Stimulated activated CD4-positive, alpha-beta T cell treated with anti-CD3 and anti-CD28 coated beads, TNF-alpha, amount 100 ng/mL, for 1 hour (primary cell): ENCODE measurements at places on chromosomes 7 and 10.

- DNase-seq, result no peak
These were observed 173.5 kb upstream of the LYZL2 start for GRCh38 chr10:30803058-30803457.

- no peak for DNase-seq
These were observed 52.1 kb upstream of the JCAD start for GRCh38 chr10:30111340-30112022.

DNA sequence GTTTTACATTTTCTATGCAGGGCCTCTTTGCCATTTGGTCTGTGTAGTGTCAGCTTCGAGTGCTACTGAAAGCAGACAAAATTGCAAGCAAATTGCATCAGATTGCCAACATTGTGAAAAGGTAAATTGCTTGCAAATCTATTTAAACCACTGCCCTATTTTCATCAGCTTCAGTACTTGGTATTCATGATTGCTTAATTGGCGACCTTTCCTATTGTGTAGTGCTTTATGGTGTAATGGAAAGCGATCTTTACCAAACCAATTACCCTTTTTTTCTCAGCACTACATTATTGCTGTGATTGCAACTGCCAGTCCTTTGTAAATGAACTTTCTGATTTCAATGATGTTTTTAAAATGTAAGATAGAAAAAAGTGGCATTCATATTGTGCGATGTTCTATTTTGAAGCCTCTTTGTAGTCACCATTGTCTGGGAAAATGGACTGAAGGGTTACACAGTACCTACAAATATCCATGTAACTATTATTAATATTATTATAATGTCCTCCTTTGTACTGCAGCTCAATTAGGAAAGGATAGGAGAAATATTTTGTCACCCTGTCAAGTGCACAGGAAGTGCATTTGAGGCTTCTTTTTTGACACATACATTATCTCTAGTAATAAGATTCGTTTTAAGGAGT is 177.7 kb upstream of the SP8 start:
- no peak for DNase-seq

DNA sequence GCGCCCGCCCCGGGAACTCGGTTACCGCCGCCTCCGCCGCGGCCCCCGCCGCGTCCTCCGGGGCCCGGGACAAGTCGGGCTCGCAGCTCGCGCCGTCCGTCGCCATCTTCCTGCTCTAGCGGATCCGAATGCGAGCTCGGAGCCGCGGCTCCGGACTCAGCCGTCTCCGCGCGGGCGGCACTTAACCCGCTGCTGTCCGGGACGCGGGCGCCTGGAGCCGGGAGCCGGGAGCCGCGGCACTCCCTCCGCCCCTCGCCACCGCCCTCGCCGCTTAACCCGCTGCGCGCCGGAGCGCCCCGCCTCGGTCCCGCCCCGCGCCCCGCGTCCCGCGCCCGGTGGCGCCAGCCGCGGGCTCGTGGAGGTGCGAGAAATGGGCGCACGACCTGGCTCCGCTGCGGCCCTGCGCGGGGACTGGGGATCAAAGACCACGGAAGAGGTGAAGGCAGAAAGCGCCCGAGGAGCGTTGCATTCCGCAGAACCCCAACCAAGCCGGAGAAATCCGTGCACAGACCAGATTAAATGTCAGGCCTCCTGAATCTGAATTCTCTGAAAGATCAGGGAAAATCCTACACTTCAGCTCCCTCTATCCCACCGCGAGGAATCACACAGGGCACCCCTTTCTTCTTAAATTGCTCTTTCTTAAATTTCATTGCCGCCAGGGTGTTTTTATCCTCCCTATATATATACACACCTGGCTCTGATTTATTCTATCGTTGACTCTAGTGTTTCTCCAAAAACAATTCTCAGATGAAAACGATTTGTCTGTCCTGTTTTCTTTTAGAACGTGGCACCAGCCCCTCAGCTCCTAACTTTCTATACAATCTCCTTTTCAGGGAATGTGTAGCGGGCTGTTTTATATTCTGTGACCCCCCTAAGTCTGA is at the start of gene CTTNBP2:
Gene CTTNBP2, minus strand, starts transcription at position 132 of the 881 bp plus-strand sequence. Its CDS starts 26 bp downstream, at position 106.
- DNase-seq, result no peak

DNA sequence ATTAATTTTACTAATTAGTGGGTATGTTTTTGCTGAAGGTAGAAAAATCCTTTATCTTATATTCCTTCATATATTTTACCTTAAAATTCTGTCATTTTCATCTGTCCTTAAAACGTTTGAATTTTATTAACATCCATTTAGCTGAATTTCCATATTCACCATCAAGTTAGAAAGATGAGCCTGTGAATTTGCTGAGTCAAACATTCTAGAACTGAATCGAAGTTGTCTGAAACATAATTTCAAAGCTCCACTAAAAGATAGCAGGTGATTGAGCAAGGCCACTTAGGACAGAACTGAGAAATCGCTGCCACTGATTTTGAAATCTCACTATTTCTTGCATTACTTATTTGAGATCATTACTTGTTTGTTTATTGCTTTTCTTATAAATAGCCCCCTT is 17.5 kb downstream of the HGF start:
- no peak for DNase-seq

GRCh38 chr7:53358269-53358668 is 322.8 kb downstream of the POM121L12 start:
- no peak for DNase-seq

GRCh38 chr10:43945094-43945730 is 296.5 kb upstream of the ZNF32 start:
- DNase-seq, result no peak

DNA sequence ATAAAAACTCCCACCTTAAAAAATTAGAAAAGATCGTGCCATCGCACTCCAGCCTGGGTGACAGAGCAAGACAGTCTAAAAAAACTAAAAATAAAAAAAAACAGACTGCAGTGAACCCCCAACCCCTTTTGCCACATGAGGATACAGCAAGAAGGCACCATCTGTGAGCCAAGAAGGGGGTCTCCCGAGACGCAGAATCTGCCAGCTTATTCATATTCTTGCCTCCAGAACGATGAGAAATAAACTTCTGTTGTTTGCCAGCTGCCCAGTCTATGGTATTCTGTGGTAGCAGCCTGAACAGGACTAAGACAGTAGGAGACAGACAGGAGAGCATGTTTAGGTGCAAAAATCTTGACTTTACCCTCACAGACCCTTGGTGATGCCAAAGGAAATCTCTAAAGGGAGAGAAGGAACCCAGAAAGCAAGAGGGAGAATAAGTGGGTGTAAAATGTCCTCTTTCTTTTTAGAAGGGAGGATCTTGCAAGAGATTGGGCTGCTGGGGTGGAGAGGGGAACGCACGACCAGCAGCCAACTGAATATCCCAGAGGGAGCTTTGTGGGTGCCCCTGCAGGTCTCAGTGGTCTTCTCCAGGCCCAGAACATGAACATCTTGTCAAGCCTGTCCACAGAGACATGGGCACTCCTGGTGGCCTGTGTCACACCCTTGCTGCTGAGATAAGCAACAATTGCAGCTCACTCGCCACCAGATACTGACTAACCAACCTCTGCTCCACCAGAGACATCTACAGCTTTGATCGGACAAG is 400.7 kb upstream of the FOXK1 start:
- no peak for DNase-seq

GRCh38 chr7:16590424-16590823 is 55.1 kb downstream of the ANKMY2 start:
- DNase-seq, result no peak

DNA sequence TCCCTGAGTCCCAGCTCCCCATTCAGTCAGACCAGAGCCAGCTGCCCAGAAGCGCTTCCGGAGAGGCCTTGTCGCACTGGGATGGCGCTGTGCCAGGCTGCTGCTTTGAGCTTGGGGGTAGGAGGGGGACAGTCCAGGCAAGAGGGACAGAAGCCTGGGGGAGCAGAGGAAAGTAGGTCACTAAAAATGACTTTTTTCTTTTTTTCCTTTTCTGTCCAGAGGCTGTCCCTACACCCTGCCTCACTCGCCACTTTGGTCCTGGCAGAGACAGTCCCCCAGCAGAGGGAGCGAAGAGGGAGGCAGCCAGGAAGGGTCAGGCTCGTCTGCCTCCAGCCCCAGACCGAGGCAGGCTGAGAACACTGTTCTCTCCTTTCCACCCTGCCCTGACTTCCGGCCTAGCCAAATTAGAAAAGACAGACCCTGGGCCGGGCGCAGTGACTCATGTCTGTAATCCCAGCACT is 15.8 kb upstream of the TRIM8 start:
- no peak for DNase-seq

- DNase-seq, result no peak
These were observed 42.3 kb downstream of the PRKCQ start for GRCh38 chr10:6537770-6538169.
